ENCODE measurements at places on chromosomes 2 and 18. TPM values are rescaled to one million over a fixed set of nuclear protein-coding genes. Genes with fewer than 3 reads are reported as not detected.

DNA sequence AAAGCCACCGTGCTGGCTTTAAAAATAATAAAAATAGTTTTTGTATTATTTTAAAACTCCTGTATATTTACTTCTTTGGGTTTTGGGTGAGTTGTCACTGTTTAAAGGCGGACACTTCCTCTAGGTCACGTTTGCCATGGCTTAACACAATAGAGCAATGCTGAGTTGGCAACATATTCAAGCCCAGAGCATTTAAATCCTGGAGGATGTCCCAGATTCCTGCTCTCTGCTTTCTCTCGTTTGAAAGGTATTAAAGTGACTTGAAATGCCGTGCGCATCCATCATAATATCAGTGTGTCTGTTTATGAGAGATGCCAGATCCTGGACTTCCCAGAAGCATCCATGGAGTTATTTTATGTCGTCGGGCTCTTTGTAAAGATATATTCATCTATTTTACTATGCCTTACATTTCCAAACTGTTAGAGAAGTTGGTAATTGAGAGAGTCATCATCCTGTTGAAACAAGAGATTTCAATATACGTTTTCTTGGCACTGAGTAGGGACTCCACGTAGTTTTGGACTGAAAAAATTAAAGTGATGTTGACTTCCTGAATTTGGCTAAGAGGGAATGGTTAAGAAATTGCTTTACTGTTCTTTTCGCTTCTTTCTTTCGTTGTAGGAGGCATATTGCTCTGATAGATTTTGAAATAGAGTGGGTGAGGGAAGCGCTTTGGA lies 150.6 kb downstream of the ZNF236 start:
- no peaks in the 10 kb centered on the region for H3K36me3 ChIP-seq
- H3K27ac ChIP-seq = no peak overlapping the region
- no peaks in the 10 kb centered on the region for H3K4me1 ChIP-seq
- peak; percentile 25 for DNase-seq

The NMUR1 gene
- 0.50 TPM for total RNA-seq

- H3K27me3 ChIP-seq = no peaks in the 10 kb centered on the region
- H3K4me1 ChIP-seq = no peaks in the 10 kb centered on the region
- no peak overlapping the region for H3K27ac ChIP-seq
Measured at GRCh38 chr2:68837861-68838341, 33.3 kb downstream of the BMP10 start.

The ZNF142 gene
- 7.3 TPM for total RNA-seq

The FOSL2 gene
- total RNA-seq = 68.6 TPM

- H3K4me3 ChIP-seq = no peak within 1 kb of the TSS
- H3K4me1 ChIP-seq = no peaks in the 10 kb centered on the region
- no peak within 1 kb of the TSS for H3K27ac ChIP-seq
- no peaks in the 10 kb centered on the region for H3K36me3 ChIP-seq
Measured at GRCh38 chr2:130836501-130837174, at the start of gene ARHGEF4. Gene ARHGEF4, plus strand, starts transcription at chr2:130836914. Its CDS starts 40 bp downstream, at chr2:130836954.

The POU3F3 gene
- total RNA-seq = not detected

- H3K4me1 ChIP-seq = peaks cover 2% of the 10 kb centered on the region
- H3K36me3 ChIP-seq = no peaks in the 10 kb centered on the region
- H3K27me3 ChIP-seq = no peaks in the 10 kb centered on the region
Measured at GRCh38 chr2:229339618-229340017, 68.5 kb upstream of the PID1 start.

GRCh38 chr2:100857915-100858314 lies 38.0 kb downstream of the NPAS2 start:
- H3K4me3 ChIP-seq = no peak overlapping the region
- peak overlapping the region; percentile 57 for H3K27ac ChIP-seq
- no peaks in the 10 kb centered on the region for H3K36me3 ChIP-seq
- peak; percentile 65 for DNase-seq
- H3K4me1 ChIP-seq = peaks cover 11% of the 10 kb centered on the region
- H3K27me3 ChIP-seq = no peaks in the 10 kb centered on the region

The ERBB4 gene
- total RNA-seq = 0.17 TPM

DNA sequence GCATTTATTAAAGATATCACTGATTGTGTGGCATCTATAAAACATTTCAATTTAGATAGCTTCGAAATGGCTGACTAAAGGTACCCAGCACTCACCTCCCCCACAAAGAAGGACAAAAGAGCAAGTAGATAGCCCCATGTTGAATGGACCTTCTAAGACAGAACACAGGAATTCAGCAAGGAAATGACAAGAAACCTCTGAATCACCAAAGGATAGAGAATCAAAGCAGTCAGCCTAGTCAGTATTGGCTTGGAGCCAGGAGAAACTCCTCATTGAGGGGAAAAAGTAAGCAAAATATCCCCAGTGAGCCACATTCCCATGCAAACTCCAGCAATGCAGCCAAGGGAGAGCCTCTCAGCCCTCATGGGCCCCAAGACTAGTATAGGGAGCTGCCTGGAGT lies 113.7 kb downstream of the BARD1 start:
- no peak overlapping the region for H3K27ac ChIP-seq
- no peaks in the 10 kb centered on the region for H3K4me1 ChIP-seq
- H3K36me3 ChIP-seq = no peaks in the 10 kb centered on the region
- H3K27me3 ChIP-seq = no peaks in the 10 kb centered on the region
- DNase-seq = no peak
- no peak overlapping the region for H3K4me3 ChIP-seq

DNA sequence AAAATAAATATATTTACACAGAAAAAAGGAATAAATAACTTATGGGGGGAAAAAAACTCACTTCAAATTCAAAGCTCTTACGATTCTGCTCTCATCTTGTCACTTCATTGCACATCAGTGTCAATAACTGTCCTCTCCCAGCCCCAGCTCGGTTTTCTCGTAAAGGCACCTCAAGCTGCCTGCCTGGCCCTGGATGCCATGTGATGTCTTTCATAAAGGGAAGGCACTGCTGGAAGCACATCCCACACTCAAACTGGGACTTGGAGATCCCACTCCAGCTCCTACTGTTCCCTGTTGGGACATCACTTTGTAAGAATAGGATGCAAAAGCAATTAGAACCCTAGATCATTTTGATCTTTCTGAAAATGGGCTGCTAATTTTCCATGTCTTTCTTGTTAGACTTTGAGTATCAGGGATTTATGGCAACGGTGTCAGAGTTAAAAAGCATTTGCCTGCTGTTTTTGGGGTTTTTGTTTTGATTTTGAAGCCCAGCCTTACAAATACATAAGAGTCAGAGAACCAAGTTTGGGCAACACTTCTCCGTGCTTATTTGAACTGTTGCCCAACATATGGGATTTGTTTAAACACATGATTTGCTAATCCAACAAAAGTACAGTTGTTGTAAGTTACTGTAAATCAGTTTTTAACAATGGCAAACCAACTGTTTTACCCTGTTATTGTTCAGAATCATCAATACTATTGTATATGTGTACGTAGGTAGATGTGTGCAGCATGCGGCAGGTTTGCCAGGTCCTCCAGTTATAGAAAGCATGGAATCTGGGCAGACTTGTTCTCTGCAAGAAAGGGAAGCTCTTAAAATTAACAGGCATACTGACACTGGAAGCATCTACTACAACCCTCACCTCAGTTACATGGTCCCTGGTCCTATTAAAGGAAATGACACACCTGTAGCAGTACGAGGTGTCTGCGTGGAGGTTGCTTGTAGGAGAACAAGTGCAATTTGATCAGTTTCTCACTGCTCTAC lies 20.6 kb downstream of the SERTAD2 start:
- H3K27me3 ChIP-seq = no peaks in the 10 kb centered on the region
- peak overlapping the region; percentile 62 for H3K27ac ChIP-seq
- DNase-seq = peak; percentile 89
- peaks cover 13% of the 10 kb centered on the region for H3K4me1 ChIP-seq

The DCAF17 gene
- 21.6 TPM for total RNA-seq

DNA sequence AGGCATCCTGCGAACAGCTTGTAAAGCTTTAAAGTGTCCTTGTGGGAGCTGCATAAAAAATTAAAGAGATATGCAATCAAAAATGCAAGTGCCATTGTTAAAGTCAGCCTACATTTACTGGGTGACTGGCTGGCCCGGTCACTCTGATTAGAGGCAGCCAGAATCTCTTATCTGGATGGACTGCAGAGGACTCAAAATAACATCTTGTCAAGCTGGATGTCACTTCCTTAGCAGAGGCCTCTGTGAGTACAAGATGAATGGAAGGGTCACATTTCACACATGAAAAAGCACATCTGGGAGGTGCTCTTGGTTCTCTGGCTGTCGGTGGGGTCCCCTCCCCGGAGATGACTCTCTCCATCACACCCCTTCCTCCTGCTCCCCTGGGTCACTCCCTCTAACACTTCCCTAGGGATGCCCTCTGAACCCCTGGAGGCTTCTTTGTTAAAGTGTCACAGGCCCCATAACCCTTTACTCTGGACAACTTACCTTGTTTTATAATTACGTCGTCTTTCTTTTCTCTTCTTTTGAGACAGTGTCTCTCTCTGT lies 122.1 kb downstream of the SH3BP4 start:
- DNase-seq = no peak
- no peak overlapping the region for H3K27ac ChIP-seq
- peaks cover 3% of the 10 kb centered on the region for H3K27me3 ChIP-seq
- H3K36me3 ChIP-seq = no peaks in the 10 kb centered on the region
- no peak overlapping the region for H3K4me3 ChIP-seq

The TMEM37 gene
- 2.6 TPM for total RNA-seq

DNA sequence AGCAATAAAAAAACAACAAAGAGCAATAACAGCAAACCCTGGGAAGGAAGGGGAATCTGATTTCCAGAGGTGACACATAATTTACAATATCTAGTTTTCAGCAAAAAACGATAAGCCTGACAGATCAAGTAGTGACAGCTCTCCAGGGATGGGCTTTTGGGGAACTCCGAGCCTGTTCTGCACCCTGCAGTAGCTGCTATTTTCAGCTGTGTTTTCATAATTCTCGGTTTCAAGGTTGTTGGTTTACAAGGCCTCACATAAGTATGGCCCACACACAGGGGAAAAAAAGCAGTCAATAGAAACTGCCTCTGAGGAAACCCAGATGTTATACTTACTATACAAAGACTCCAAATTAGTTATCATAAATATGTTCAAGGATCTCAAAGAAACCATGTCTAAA lies 67.7 kb upstream of the CTLA4 start:
- H3K27me3 ChIP-seq = no peaks in the 10 kb centered on the region
- DNase-seq = no peak
- H3K36me3 ChIP-seq = no peaks in the 10 kb centered on the region
- H3K4me3 ChIP-seq = no peak overlapping the region
- peaks cover 14% of the 10 kb centered on the region for H3K4me1 ChIP-seq
- H3K27ac ChIP-seq = no peak overlapping the region

The RNPEPL1 gene
- total RNA-seq = 10.3 TPM

- no peak overlapping the region for H3K4me3 ChIP-seq
- H3K27me3 ChIP-seq = no peaks in the 10 kb centered on the region
Measured at GRCh38 chr2:240631548-240632305, 6.4 kb downstream of the GPR35 start.

The PSD4 gene
- total RNA-seq = 6.1 TPM

DNA sequence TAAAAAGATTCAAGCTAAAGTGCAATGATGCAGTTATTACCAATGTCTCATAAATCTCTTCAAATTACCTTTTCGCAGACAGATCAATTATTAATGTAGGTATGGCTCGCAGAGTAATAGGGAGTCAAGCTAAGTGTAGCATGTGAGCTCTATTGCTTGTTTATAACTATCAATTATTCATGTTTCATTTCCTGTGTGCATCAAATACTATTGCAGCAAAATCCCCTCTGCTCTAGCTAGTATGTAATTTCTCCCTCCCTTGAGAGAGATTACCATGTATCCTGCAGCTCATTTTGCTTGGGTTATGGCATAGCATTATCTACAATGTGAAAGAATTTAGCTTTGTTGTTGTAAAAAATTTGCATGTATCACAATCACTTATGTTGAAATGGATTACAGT lies 65.6 kb upstream of the SCN1A start:
- no peaks in the 10 kb centered on the region for H3K36me3 ChIP-seq
- no peak overlapping the region for H3K27ac ChIP-seq
- no peak for DNase-seq
- no peaks in the 10 kb centered on the region for H3K4me1 ChIP-seq
- no peak overlapping the region for H3K4me3 ChIP-seq
- H3K27me3 ChIP-seq = no peaks in the 10 kb centered on the region

DNA sequence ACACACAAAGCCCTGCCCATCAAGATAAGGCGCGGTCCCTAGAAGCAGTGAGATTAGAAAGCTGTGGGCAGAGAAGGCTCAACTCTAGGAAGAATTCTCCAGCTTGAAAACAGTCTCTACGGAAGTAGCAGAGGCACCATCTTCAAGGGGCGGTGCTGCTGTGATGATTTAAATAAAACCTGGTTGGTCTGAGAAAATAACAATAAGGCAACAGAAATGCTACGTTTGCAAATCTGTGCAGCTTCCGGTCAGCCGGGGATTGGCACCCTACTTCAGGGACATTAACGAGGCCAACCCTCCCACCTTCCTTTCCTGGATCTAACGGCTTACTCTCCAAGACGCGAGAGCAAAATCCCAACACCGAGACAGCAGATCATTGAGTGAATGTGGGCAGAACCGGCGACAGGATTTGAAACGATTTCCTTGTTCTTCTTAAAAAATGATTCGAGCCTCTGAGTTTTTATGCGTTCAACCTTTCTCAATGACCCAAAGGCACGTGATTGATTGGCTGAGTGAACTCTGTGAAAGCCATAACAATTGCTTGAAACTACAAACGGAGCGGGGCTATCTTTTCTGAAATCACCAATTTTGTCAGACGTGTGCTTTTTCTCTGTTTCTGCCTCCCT lies 93.7 kb upstream of the ZNF516 start:
- no peaks in the 10 kb centered on the region for H3K36me3 ChIP-seq
- peak; percentile 43 for DNase-seq
- H3K4me3 ChIP-seq = peak overlapping the region; percentile 44

- no peaks in the 10 kb centered on the region for H3K4me1 ChIP-seq
- no peak for DNase-seq
- peaks cover 5% of the 10 kb centered on the region for H3K27me3 ChIP-seq
Measured at GRCh38 chr2:110812726-110813645, 80.6 kb downstream of the ACOXL start.

- H3K27me3 ChIP-seq = peaks cover 2% of the 10 kb centered on the region
- no peaks in the 10 kb centered on the region for H3K4me1 ChIP-seq
- DNase-seq = no peak
- no peak overlapping the region for H3K27ac ChIP-seq
- no peaks in the 10 kb centered on the region for H3K36me3 ChIP-seq
Measured at GRCh38 chr2:231905026-231905425, 21.2 kb downstream of the NPPC start.
